ENCODE measurements at places on chromosomes 6 and 20.

GRCh38 chr20:1938464-1939269 is 43.5 kb downstream of the SIRPA start:
- no peak for DNase-seq

GRCh38 chr6:108651340-108652227 is 90.9 kb downstream of the FOXO3 start:
- DNase-seq, result no peak

GRCh38 chr6:134663356-134663755 is 286.5 kb downstream of the ALDH8A1 start:
- DNase-seq, result no peak

GRCh38 chr20:13404293-13404692 is 183.2 kb downstream of the ISM1 start:
- no peak for DNase-seq

DNA sequence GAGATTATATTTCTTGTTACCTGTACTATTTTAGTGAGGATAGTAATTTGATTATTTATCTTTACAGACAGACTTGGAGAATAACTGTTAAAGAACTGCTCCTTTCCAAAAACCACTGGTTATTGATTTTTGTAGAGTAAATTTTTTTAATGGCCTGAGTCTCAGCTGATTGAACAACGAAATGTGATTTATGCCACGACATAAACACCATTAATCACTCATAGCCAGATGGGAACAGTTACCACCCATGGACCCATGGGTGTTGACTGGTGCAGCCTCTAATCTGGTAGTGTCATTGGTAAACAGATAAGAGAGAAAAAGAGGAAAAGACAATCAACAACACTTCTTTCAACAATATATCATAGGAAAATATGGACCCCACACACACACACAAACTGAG is 101.4 kb upstream of the BEND6 start:
- DNase-seq, result no peak

DNA sequence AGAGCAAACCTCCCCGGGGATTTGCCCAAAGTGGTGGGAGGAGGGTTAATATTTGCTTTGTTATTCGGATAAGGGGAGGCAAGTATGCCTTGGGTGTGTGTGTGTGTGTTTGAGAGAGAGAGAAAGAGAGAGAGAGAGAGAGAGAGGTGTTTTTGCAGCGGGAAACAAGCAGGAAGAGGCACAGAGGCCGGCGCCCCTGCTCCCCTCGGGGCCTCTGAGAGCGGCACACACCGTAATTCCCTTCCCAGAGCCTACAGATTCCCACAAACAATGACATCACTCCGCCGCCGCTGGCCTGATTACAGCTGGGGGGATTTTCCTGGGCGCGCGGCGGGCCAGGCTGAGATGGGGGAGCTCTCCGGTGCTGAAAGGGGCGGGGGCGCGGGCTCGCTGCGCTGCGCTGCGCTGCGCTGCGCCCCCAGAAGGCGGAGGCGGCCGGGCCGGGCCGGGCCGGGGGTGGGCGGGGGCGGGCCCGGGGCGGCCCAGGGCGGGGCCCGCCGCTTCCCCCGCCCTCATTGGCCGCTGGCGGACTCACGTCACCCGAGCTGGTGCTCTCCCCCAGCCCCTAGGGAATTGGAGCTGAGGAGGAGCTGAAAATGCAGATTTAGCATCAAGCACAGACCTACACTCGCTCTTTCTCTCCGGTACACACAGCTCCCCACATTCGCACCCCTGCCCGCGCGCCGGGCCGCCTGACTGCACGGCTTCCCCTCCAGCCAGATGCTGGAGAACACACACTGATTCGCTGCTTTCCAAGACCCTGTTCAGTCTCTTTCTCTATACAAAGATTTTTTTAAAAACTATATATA is at the start of gene PCSK2:
PCSK2 (plus strand) TSS at position 631 of the 809 bp plus-strand sequence. CDS start 266 bp downstream, outside the sequence.
- DNase-seq, result no peak

GRCh38 chr6:17881085-17881858 is 106.2 kb downstream of the KIF13A start:
- no peak for DNase-seq

DNA sequence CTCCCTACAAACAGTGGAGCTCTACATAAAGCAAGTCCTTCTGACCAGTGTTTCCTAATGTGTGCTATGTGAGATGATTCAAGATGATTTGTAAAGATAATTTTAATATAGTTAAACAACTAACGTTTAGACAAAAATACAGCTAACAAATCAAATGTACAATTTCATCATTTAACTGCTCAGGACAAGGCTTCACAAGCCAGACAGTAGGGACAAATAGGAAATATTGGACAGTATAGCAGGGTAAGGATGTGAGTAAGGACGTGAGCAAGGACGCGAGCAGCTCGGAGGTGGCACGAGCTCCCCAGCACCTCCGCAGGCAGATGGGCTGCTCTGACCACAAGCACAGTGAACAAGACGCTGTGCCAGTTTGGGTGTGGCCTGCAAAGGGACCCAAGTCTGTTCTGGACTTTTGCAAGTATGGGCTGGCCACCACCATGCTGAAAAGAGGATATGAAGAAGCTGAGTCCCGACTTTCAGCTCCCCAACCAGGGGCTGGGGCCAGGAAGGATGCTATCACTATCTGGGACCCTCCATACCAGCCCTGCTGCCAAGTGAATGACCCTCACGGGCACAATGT is 14.5 kb downstream of the DIDO1 start:
- no peak for DNase-seq

DNA sequence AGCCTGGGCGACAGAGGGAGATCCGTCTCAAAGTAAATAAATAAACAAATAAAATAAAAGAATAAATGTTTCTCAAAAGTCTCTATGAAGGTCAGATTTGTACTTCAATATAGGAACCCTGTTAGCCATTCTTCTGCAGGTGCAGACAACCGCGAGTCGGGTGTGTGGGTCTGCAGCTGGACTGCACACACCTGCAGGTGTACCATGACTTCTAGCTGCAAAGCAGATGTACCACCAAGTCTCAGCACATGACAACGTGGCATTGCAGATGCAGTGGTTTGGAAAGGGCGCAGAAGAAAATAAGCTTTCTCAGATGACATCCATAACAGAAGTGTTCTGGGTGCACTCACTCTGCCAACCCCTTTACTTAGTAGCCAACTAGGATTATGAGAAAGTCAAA is 239.7 kb downstream of the ATXN1 start:
- no peak for DNase-seq

GRCh38 chr6:25346064-25346463 is 66.9 kb downstream of the CARMIL1 start:
- no peak for DNase-seq

DNA sequence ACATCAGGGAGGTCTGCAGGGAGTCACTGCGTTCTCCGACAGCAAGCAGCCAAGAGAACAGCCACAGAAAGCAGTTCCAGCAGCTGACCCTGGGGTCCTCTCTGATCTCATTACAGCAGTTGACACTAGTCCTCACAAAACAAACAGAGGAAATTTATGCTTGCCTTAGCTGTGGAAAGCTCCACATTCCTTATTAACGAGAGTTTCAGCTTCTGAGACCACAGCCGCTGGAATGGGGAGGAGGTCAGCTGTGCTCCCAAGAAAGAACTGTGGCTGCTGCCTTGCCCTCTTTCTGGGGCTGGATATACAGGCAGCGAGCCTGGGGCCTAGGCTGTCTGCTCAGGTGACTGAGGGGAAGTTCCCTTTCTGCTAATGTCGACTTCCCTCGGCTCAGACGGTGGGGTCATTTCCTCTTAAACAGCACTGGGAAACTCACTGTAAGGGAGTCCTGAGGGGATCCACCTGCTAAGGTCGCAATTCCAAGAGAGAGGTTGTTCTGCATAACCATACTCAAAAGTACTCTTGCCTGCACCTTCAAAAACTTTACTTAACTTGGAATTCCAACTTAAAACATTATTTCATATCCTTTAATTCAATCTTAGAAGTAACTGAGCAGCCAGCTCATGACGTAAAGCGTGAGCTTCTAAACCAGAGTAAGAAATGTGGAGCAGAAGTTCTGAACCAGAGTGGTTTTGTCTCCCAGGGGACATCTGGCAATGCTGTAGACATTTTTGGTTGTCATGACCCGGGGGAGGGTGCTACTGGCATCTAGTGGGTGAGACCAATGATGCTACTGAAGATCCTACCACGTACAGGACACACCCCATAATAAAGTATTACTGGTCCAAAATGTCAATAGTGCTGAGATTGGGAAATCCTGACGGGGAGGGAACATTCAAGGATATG is 80.3 kb downstream of the BACH2 start:
- DNase-seq, result peak; percentile 22

DNA sequence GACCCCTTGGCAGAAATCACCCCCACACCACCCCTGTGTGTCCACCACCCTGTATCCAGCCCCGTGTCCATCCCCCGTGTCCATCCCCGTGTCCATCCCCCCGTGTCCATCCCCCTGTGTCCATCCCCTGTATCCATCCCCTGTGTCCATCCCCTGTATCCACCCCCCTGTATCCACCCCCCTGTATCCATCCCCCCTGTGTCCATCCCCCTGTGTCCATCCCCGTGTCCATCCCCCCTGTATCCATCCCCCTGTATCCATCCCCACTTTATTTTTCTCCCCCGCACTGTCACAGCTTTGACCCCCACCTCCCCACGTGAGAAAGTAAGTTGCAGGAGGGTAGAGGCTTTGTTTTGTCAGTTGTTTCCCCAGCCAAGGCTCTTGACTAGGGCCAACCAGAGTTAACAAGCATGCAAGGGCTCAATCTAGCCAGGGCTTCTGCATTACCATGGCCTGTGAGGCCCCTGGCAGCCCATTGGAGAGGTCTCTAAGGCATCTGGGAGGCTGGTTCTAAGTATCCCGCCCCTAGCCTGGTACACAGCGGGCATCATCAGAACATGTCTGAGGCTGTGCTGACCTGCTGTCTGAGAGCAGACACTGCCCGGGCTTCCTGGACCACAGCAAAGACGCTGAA is 18.1 kb upstream of the SIRPA start:
- DNase-seq, result no peak

- no peak for DNase-seq
Measured at GRCh38 chr20:35726842-35727711, 15.0 kb downstream of the RBM39 start.

All from effector memory CD4-positive, alpha-beta T cell (primary cell).